ENCODE measurements at places on chromosomes 3 and 15.
A peak's percentile ranks its signal among the peaks of the same experiment; 100 is the strongest.

- DNase-seq, result no peak
These were observed 8.2 kb upstream of the TMEM62 start for GRCh38 chr15:43125100-43125661.

GRCh38 chr3:127217596-127218453, 24.9 kb downstream of the PRR23E start:
- DNase-seq, result peak; percentile 8

- peak; percentile 58 for DNase-seq
These were observed 30.7 kb downstream of the C3orf38 start for GRCh38 chr3:88180398-88180999.

GRCh38 chr3:153621953-153622352, 459.9 kb downstream of the RAP2B start:
- no peak for DNase-seq

DNA sequence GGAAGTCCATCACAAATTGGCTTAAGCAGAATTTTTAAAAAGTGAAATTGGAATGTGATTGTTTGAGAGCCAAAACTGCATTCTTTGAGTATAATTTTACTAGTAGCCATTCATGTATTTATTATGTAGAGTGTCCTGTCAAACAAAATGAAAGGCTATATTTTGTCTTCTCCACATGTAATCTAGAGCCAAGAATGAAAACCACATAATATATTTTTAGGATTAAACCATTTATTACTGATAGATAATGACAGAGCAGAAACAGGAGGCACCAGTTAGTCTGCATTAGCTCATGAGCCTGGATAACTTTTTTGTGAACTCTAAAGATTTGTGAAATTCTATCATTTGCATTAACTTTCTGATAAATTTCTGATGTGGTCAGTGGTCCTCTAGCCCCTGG, 130.2 kb downstream of the FILIP1L start:
- no peak for DNase-seq

DNA sequence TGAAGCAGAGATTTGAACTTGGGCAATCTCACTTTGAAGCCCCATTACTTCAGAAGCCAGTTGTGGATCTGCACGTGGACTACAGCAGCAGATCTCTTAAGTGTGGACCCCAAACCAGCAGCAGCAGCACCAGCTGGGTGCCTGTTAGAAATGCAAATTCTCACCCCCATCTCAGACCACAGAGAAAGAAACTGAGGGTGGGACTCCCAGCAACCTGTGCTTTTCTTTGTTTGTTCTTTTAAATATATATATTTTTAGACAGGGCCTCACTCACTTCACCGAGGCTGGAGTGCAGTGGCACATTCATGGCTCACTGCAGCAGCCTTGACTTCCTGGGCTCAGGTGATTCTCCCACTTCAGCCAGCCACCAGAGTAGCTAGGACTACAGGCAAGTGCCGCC, 53.2 kb downstream of the SLTM start:
- no peak for DNase-seq

DNA sequence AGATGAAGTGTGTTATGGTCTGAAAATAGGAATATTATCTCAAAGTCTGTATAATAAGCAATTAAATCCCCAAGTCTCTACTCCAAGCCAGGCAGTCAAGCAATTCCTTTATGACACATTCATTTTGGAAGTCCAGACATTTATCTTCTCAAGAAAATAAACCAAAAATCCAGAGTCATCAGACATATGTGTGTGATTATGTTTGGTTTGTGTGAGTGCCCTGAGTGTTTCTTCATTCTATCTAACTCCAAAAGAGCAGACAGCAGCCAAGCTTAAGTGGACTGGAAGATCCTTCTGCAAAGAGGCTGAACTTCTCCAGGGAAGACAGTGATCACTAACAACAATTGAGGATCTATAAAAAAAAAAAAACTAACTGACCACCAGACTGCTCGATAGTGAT, 239.8 kb downstream of the STAG1 start:
- peak; percentile 60 for DNase-seq

GRCh38 chr3:100041328-100041749, 73.0 kb downstream of the FILIP1L start:
- DNase-seq, result peak; percentile 93

DNA sequence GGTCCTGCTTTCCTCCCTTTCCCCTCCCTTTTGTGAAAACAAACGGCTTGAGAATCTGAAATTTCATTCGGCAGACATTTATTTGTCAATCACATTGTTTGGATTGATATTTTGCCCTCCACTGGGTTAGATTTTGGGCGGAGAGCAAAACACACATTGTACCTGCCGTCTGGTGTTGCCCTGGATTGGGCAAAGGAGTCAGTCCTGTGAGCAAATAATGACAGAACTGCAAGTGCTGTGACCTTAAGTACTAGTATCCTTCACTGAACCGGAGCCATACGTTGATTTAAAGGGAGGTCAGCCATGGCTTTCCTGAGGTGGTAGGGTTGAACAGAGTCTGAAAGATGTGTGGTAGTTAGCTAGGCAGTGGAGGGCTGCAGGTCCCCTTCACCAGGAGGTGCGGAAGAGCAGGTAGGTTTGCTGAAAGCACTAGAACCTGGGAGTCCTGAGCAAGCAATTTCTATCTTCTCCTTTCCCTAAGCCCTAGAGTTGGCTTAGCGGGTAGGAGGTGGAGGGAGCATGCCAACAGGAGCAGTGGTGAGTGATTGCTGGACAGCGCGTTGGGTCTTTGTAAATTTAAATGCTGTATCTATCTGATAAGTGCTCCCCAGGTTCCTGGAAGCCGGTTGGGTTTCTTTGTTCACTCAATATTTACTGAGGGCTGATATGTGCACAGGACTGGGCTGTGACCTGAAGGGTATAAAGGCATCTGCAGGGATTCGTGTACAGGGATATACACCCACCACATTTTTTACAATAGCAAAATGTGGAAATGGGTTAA, 2.0 kb downstream of the PDIA5 start:
- no peak for DNase-seq

DNA sequence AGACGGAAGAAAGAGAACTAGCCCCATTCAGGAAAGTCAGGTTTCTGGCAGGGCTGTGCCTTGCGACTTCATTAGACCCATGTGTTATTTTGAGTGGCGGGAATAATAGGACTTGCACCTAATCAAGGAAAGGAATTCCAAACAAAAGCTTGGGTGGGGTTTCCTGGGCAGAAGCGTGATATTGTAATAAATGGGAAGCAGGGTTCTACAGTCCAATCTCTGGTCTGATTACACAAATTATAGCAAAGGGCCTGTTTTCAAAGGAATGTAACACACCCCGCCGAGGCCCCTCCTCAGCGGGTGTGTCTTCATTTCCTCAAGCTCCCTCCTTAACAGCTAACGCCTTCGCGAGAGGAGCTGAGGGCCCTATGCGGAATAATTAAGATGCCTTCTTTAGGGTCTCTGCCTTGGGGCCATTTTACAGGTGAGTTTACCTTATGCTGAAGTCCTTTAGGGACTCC, 396.0 kb upstream of the C2CD4B start:
- no peak for DNase-seq

- no peak for DNase-seq
These were observed 8.8 kb downstream of the EIF2AK4 start for GRCh38 chr15:39942753-39943150.

DNA sequence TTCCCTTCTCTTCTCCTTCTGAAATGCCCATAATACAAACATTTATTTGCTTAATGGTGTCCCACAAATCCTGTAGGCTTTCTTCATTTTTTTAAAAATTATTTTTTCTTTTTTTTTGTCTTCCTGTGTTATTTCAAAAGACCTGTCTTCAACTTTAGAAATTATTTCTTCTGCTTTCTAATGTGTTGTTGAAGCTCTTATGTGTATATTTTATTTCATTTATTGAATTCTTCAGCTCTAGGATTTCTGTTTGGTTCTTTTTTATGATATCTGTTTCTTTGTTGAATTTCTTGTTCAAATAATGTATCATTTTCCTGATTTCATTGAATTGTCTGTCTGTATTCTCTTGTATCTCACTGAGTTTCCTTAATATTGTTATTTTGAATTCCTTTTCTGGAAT, 63.1 kb downstream of the AP4E1 start:
- no peak for DNase-seq

DNA sequence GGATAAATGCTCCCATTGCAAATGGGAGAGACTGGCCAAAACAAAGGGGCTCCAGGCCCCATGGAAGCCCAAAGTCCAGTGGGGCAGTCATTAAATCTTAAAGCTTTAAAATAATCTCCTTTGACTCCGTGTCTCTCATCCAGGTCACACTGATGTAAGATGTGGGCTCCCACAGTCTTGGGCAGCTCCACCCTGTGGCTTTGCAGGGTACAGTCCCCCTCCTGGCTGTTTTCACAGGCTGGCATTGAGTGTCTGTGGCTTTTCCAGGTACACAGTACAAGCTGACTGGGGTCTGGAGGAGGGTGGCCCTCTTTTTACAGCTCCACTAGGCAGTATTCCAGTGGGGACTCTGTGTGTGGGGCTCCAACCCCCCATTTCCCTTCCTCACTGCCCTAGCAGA, 45.9 kb downstream of the NIPA2 start:
- DNase-seq, result no peak

DNA sequence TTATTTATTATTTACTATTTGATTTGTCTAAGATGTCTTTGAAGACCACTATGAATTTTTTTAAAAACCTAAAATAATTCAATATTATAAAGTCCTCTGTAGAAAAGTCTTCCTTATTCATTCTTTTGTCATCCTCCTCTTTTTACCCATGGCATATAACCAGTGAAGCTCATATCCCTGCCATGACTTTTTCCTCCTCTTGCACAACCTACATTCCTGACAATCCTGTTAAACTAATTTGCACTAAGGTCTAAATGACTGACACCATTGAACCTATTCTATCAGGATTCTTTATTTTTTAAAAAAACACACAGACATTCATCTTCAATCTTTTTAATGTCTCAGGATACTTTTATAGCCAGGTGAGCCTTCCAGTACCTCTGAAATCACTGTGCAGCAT, 159.9 kb upstream of the SLC2A2 start:
- no peak for DNase-seq

GRCh38 chr3:185862920-185863319, 38.1 kb upstream of the IGF2BP2 start:
- no peak for DNase-seq

DNA sequence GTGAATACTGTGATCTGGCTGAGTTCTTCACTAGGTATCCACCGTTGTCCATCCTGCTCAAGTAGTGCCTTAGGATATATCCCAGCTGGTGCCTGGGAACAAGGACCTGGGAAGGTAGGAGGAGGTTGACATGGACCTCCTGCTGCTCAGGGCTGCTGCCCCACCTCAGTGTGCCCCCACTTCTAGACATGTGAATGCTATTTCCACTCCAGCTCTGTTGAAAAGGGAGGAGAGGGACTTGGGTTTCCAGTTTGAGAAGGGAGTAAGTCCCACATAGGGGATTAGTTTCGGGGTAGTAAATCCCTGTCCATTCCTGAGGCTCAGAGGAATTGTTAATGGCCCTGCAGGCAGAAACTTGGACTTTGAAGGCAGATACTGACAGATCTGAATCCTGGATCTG, 32.9 kb upstream of the ETV5 start:
- DNase-seq, result no peak

DNA sequence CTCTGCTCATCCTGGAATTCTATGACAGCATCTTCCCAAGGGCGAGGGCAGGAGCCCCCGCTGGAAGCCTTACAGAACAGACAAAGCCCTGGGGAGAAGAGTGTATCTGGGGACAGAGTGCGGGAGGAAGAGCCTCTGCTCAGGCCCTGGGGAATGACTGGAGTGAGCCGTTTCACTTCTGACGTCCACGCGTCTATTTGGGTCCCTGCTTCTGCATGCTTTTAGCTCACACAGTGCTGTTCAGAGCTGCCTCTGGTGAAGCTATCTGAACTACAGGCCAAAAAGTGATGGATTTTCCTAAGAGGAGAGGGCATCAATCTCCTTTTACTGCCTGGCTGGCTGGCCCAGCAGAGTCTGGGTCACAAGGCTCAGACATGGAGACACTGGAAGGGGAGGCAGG, 311.8 kb downstream of the NTRK3 start:
- DNase-seq, result no peak

DNA sequence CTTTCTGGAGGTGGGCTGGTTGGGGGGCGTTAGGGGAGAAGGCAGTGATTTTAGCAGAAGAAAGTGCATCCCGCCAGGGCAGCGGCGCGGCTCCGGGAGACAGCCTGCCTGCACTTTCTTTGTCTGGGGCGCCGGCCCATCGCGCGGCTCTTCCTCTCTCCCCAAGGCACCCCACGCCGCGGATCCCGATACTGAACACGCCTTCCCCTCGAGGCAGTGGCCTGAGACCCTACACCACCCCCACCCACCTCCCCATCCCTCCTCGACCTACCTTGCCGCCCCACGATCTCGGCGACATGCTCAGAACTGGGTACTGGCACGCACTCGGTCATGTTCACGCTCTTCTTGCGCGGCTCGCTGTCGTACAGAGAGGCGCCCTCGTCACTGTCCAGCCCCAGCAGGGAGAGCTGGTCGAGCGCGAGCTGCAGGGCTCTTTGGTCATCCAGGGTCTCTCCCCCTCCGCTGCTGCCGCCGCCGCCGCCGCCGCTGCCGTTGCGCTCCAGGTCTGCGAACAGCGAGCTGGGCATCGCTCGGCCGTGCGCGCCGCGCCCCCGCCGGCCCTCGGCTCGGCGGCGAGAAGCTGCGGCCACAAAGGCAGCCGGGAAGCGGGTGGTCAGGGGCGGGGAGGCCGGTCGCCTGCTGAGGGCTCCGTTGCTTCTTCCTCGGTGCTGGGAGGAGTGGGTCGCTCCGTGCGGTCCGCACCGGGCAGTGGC, 483 bp downstream of the MEX3B start:
- DNase-seq, result peak; percentile 54

- no peak for DNase-seq
These were observed 106.8 kb upstream of the SLC6A11 start for GRCh38 chr3:10709110-10709781.

GRCh38 chr3:139234491-139234890, 109.3 kb upstream of the MRPS22 start:
- DNase-seq, result no peak

GRCh38 chr3:143755978-143756377, 92.3 kb downstream of the SLC9A9 start:
- no peak for DNase-seq

GRCh38 chr3:108011616-108012015, 79.2 kb downstream of the CD47 start:
- DNase-seq, result no peak

- DNase-seq, result peak; percentile 24
These were observed 271.4 kb downstream of the THSD4 start for GRCh38 chr15:71386448-71387236.

DNA sequence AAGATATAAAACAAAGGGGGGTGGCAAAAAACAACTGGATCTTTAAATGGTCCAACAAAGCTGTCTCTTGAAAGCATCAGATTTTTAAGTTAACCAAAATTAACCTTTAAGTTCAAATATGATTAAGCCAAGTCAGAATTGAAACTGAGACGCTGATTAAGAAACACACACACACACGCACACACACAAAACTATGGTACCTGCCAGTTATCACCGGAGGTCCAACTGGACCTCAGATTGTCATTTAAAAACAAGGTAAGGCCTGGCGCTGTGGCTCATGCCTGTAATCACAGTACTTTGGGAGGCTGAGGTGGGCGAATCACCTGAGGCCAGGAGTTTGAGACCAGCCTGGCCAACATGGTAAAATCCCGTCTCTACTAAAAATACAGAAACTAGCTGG, 10.4 kb downstream of the ARF4 start:
- DNase-seq, result no peak
